ENCODE measurements at places on chromosomes 16 and 17.

DNA sequence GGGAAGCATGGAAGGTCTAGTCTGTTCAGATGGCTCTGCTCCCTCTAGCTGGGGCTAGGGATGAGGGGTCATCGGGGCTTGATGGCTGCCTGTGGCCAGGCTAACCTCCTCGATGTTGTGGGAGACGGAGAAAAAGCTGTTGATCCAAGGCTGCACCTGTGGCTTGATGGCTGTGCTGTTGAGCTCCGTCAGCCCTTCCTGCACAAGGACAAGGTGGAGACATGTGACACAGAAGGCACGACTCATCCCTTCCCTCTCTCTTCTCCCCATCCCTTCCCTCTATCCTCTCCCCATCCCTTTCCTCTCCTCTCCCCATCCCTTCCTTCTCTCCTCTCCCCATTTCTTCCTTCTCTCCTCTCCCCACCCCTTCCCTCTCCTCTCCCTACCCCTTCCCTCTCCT, 28.2 kb downstream of the FCSK start:
- no peak for DNase-seq

GRCh38 chr17:71505200-71505599, 615.6 kb upstream of the SOX9 start:
- no peak for DNase-seq

GRCh38 chr16:85657267-85657650, 31.5 kb downstream of the GINS2 start:
- DNase-seq, result no peak

DNA sequence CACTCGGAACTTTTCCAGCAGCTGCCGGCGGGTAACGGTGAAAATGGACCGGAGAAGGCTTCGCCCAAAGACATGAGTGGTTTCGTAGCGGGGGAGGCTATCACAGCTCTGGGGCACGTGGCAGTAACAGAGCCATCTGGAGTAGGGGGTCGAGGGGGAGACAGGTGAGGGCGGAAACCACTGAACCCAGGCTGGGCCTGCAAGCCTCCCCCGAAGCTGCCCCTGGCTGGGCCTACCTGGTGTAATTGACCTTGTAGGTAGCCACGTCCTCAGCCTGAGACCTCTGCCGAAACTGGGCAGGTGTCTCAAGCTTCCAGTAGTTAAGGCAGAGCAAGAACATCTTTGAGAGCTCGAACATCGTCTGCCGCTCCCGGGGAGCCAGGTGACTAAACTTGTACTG, 1.9 kb downstream of the KAT2A start:
- DNase-seq, result no peak

- DNase-seq, result no peak
Measured at GRCh38 chr17:81329927-81330883, 35.1 kb upstream of the SLC38A10 start.

DNA sequence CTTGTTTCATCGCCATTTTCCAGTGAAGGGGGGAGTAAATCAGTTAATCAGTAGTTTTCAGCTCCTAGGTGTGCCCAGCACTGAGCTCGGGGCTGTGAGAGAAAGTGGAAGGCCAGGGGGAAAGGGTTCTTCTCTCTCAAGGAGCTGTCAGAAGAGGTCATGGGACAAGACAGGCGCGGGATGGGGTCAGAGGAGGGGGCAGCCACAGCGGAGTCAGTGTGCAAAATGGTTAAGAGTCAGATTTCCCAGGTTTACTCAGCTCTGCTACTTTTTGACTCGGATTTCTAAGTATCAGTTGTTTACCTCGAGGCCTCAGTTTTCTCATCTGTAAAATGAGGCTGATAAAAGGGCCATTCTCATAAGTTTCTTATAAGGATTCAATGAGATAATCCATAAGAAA, 4.3 kb upstream of the XYLT1 start:
- DNase-seq, result no peak

- DNase-seq, result no peak
Measured at GRCh38 chr16:56362057-56362655, 63.2 kb downstream of the AMFR start.

DNA sequence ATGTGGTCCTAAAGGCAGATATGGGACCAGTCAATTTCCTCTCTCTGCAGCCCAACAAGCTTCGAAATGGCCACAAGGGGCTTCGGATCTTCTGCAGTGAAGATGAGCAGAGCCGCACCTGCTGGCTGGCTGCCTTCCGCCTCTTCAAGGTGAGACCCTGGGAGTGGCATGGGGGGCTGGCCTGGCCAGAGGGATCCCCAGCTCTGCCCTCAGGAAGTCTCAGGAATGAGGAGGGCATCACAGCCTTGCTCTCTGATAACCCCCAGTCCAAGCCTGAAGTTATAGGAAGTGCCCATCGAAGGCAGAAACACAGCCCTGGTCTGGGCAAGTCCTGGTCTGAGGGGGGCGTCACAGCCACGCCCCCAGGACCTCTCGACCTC, 7.1 kb downstream of the GRB7 start:
- DNase-seq, result no peak

DNA sequence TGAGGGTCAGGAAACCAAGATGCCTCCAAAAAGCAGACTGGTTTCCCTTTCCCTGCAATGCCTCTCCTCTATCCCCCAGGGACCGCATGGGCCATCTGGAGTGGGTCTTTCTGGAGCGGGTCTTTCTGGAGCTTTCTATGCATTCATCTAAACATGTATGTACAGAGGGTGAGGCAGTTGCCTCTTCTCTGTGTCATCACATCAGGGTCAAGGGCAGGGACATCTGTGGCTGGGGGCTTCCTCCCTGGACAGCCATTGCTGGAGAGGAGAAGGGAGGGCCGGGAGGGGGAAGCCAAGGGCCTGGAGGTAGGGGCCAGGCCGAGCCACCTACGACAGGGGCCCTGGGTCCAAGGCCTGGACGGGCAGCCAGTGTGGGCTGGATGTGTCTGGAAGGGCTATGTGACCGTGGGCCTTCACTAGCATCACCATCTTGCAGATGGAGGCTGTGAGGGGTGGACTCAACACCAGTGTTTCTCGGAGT, 840 bp downstream of the ADCY7 start:
- DNase-seq, result no peak

DNA sequence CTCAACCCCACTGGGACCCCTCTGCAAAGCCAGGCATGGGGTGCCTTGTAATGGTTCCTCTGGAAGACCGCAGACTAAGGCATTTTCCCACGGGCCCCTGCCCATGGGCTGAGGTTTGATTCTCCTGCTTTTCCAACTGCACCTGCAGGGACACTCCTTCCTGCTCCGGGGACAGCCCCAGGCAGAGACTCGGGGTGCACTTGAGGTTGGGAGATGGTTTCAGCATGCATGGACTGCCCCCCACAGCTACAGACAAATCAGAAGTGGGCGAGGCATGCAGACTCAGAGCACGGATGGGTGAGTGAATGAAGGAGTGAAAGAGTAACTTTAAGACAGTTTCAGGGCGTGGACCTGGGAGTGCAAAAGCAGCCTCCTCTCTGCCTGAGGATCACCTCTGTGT, 87.9 kb upstream of the RPL38 start:
- no peak for DNase-seq

GRCh38 chr16:68202091-68202519, 33.8 kb downstream of the ESRP2 start:
- no peak for DNase-seq

GRCh38 chr17:65920996-65921395, 270.9 kb downstream of the CEP112 start:
- DNase-seq, result no peak

GRCh38 chr16:57042157-57043111, 49.9 kb upstream of the CPNE2 start:
- no peak for DNase-seq

- no peak for DNase-seq
Measured at GRCh38 chr17:82780195-82780594, 28.3 kb downstream of the TBCD start.

DNA sequence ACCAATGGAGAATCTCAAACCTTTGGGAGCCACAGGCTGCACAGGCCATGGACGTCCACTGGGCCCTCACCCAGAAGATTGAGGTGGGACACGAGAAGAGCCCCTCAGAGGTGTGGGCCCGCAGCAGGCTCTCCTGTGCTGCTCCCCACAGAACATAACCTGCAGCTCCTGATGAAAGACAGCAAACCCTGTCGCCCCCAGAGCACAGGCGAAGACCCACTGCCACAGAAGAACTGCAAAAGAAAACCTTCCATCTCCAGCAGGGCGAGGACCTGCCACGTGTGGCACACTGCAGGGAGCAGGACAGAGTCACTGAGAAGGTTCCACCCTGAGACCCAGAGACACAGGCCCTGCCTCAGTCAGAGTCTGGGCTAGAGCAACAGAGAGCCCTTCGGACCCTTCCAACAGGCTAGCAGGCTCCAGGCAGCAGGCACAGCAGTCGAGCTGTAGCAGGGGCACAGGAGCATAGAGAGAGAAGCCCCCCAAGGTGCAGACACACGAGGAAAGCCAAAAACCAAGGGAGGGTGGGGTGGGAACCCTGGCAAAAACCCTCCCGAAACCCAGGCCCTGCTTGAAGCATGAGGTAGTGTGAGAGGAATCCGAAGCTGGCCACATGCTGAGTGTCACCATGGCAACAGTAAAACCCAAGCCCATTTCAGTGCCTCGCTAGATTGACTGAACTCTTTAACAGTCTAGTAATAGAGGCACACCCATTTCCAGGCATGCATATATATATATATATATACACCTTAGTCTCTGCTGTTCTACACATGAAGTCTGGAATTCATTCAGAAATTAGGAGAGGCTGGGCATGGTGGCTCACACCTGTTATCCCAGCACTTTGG, 60.0 kb upstream of the CHMP6 start:
- DNase-seq, result no peak

DNA sequence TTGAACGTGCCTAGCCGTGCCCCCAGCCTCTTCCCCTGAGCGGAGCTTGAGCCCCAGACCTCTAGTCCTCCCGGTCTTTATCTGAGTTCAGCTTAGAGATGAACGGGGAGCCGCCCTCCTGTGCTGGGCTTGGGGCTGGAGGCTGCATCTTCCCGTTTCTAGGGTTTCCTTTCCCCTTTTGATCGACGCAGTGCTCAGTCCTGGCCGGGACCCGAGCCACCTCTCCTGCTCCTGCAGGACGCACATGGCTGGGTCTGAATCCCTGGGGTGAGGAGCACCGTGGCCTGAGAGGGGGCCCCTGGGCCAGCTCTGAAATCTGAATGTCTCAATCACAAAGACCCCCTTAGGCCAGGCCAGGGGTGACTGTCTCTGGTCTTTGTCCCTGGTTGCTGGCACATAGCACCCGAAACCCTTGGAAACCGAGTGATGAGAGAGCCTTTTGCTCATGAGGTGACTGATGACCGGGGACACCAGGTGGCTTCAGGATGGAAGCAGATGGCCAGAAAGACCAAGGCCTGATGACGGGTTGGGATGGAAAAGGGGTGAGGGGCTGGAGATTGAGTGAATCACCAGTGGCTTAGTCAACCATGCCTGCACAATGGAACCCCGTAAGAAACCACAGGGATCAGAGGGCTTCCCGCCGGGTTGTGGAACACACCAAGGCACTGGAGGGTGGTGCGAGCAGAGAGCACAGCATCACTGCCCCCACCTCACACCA, 724 bp downstream of the GAA start:
- no peak for DNase-seq

GRCh38 chr16:19876501-19877059, 8.1 kb downstream of the GPRC5B start:
- DNase-seq, result no peak

DNA sequence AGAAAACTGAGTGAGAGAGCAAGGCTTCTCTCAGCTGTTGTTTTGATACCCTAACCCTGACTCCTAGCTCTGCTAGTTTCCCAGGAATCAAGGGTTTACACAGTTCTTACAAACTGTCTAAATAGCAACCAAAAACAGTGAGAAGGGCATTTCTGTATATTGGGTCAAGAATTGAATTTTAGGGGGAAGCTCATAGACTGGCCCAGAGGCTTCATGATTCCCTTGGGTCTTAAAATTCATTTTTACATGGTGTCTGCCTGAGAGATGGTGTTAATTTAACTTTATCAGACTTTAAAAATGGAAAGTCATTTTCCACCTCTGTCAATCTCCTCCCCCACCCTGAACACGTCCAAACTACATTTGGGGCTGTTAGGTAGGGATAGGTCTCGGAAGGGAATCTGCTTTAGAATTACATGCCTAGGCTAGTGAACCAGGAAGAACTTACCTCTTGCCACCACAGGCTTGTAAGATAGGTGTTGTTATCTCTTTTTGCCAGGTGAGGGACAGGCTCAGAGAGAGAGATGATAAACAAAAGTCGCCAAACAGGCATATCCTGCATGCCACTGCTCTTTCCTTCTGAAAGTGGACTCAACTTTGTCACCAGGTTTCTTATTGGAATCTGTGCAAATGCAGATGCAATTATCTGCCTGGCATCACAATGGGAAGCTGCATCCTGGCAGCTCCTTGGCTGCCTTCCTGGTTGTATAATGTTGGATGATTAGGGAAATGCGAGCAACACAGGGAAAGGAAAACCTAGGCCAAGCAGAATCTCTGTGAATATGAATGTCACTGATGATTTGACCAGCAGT, 3.1 kb downstream of the PHAF1 start:
- DNase-seq, result no peak

- no peak for DNase-seq
Measured at GRCh38 chr17:42291129-42291528, 2.8 kb downstream of the STAT5A start.

GRCh38 chr16:59596693-59597092, 862.6 kb upstream of the GOT2 start:
- no peak for DNase-seq

DNA sequence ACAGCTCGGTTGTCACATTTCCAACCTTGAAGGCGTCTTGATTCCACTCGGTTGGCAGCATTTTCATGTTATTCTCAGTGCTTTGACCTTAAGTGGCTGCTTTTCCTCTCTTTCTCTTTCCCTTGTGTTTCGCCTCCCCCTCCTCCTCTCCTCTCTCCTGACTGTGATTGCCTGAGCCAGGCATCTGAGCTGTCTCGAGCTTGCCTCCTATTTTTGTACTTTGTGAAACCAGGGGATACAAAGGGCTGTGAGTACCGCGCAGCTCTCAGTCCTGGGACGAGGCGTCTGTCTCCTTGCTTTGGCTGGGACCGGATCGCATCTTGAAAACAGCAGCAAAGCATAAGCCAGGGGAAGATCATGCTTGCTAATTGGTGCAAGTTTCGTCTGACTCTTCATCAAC, 48.8 kb upstream of the SDK2 start:
- DNase-seq, result no peak

DNA sequence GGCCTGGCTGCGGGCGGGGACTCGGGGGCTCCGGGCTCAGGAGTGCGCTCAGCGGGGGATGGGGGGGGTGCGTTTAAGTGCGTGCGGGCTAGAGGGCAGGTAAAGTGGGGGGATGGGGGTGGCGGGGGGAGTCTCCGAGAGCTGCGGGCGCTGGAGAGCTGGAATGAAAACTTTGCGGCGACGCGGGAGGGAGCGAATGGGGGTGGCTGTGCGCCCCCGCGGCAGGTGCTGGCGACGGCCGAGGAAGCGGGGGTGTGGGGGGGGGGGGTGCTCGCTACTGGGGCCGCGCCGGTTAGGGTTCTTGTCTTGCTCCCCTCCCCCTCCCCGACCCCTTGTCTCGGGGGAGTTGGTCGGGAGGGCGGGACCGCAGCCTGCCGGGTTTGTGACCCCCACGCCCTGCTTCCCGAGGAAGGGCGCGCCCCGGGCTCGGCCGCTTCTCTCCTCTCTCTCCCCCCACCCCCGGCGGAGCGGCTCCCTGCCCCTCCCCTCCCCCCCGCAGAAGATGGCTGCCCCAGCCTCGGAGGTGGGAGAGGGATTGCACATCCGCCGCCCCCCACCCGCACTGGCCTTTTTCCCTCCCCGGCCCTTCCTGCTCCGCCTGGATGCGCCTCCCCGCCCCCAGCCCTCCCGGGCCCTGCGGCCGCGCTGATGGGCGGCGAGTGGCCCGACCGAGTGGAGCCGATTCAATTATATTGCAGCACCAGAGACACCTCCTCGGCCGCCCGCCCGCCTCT, 649 bp downstream of the GSE1 start:
- peak; percentile 91 for DNase-seq

Measured in CMK (cell line).